ENCODE measurements at places on chromosomes 16 and 17.
A peak's percentile ranks its signal among the peaks of the same experiment; 100 is the strongest.

- no peak for DNase-seq
Observed at GRCh38 chr16:51436742-51437141, 285.7 kb upstream of the SALL1 start.

DNA sequence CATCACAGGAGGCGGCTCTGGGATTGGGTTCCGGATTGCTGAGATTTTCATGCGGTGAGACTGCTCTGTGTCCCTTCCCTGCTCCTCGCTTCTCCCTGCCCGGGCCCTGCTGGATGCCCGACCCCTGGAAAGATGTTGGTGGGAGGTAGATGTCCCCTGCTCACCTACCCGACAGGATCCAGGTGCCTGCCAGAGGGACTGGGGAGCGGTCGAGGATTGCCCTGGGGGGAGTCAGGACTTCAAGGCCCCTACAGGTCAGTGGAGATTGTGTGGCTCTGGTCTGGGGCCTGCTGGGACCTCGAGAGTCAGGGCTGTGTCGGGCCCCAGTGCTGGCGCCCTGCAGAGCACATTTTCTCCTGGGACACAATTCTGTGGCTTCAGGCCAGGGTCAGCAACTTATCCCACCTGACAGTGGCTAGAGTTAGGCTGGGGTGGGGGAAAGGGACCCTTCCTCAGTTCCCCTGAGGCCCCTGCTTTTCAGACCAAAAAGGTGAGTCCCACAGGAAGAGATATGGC, 3.3 kb downstream of the DECR2 start:
- DNase-seq, result no peak

GRCh38 chr16:81409016-81409556, 35.5 kb upstream of the CMIP start:
- DNase-seq, result no peak

- peak; percentile 70 for DNase-seq
Observed at GRCh38 chr17:1122533-1123392, 57.0 kb downstream of the ABR start.

DNA sequence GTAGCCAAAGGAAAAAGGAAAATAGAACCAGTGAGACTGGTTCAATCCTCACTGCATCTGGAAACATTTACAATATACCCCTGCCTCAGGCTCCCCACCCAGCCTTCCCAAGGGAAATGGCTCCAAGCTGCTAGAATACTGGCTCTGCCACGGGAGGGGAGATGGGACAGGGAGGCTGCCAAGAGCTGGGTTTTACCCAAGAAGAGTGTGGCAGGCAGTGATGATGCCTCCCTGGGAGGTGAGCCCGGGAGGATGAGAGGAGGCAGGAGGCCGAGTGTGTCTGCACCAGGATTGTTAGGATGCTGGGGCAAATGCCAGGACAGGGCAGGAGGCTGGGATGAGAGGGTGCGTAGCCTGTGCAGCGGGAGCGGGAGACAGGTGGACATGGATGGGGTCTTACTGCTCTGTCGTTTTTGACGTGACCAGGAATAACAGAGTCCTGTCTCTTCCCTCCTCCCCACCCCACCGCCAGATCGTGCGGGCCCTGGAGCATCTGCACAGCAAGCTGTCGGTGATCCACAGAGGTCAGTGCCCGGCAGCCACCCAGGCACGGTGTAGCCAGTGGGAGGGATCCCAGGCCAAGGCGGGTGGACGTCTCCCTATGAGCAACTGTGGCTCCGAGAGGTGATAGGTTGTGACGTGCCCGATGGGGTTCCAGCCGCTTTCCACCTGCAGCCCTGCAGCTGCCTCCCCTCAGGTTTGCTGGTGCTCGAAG, 18.4 kb downstream of the MAP2K3 start:
- no peak for DNase-seq

- no peak for DNase-seq
Observed at GRCh38 chr17:81701288-81702071, 1.7 kb upstream of the MRPL12 start.

DNA sequence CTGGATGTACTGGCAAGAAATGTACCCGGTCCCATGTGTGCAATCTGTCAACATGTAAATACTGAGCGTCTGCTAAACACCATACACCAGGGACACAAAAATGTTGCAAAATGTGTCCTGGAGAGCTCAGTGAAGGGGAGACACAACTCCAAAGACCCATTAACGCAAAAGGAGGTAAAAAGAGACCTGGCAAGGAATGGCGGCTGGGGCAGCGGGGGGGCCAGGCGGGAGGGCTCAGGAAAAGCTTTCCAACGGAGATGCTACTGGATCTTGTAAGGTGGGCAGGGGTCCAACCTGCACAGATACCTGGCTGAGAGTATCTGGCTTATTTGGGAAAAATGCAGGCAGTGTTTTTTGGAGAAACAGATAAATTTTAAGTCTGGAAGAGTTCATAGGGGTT, 40.7 kb downstream of the ADCY9 start:
- DNase-seq, result no peak

- DNase-seq, result no peak
Observed at GRCh38 chr17:82339634-82340580, 6.3 kb upstream of the SECTM1 start.

DNA sequence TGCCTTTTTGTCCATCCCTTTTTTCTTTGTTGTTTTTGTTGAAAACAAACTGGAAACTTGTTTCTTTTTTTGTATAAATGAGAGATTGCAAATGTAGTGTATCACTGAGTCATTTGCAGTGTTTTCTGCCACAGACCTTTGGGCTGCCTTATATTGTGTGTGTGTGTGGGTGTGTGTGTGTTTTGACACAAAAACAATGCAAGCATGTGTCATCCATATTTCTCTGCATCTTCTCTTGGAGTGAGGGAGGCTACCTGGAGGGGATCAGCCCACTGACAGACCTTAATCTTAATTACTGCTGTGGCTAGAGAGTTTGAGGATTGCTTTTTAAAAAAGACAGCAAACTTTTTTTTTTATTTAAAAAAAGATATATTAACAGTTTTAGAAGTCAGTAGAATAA, 4.9 kb downstream of the SOX9 start:
- DNase-seq, result no peak

GRCh38 chr17:49465331-49465903, 29.7 kb upstream of the NGFR start:
- DNase-seq, result no peak

DNA sequence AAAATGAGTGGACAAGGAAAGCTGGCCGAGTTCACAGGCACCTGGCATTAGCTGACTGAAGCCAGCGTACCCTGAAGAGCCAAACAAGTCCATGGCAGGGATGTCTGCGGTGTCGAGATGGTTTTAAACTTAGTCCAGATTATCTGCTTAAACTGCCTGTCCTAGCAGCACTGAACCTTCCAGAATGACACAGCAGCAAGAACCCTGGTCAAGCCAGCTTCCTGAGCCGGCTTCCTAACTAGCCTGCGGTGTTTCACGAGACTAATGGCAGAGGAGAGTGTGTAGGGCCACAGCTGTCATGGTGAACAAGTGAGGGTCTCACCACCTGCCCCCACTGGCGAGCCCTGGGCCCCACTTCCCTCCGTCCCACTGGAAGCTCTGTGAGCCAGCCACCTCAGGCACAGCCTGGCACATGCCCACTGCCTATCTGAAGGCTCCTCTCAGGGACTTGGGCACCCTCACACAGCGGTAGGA, 28.8 kb upstream of the MTSS2 start:
- DNase-seq, result no peak

DNA sequence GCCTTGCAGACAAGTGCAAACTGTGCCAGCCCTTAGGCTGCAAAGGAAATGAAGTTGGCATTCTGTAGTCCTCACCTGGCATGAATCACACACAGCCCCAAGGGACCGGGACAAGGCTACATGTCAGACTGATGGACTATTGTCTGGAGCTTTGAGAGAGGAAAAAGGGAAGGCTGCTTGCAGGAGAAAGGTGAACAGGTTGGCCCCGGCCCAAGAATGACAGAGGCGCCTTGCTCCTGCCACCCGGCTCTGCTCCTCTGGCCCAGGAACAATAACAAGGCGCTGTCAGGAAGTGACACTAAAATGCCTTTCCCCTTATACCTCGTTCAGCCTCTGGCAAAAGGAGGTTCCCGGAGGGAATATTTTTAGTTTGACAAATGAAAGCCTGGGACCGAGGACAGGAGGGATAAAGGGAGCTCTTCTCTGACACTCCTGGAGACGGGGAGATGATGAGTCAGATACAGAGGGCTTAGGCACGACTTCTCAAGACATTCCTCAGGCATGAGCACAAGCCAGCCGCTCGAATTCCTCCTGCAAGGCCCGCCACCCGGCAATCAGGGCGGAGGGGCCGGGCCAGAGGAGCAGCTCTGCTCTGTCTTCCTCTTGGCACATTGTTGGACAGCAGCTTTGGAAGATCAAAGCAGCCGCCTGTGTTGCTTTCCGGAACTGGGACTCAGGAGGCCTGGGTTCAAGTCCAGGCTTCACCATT, 105.8 kb downstream of the NOG start:
- no peak for DNase-seq

- DNase-seq, result no peak
Observed at GRCh38 chr17:79050551-79050950, 24.1 kb upstream of the ENGASE start.

- DNase-seq, result no peak
Observed at GRCh38 chr17:56727876-56728617, 105.7 kb downstream of the C17orf67 start.

- DNase-seq, result no peak
Observed at GRCh38 chr17:28550858-28551257, 1.6 kb downstream of the UNC119 start.

GRCh38 chr17:20920095-20920814, 122.6 kb downstream of the USP22 start:
- no peak for DNase-seq

DNA sequence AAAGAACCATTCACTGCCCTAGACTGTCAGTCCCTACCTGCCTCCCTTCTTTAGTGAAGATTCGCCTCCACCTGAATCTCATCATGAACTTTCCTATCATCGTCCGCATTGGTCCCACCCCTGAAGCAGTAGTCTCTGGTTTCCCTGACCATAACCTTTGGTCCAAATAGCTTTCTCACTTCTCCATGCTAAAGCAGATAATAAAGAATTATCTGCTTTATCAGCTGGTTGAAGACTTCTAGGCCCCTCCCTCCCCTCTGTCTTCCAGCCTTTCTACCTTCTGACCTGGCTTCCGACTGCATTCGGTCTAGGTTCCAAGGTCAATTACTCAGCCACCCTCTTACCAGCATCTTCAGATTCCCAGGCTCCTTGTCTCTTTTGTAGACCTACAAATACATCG, 650.9 kb downstream of the HS3ST4 start:
- DNase-seq, result no peak

DNA sequence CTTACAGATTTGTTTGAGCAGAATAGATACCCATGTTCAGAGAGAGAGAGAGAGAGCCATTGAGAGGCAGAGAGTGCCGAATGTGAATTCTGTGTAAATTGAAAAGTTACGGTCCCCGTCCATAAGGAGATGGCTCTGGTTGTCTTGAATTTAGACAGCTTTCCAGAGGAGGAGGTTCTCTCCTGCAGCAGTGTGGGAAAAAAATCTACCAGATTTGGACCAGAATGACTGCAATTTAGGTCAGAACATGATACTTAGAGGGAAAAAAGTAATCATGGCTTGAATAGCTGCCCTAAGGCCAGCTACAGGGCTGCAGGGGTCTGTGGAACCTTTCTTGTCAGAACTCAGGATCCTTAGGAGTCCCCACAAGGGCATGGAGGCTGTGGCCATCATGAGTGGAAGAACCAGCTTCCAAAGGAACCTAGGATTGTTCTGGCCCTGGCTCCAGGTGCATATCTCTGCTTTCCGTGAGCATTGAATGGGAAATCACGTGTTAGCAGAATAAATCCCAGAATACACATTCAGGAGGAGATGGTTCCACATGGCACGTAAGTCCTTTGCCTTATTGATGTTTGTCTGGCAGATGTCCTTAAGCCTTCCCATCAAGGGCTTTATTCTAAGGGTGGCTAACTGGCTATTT, 13.0 kb downstream of the PITPNC1 start:
- DNase-seq, result no peak

GRCh38 chr16:69319826-69320739, 8.9 kb downstream of the VPS4A start:
- DNase-seq, result no peak

DNA sequence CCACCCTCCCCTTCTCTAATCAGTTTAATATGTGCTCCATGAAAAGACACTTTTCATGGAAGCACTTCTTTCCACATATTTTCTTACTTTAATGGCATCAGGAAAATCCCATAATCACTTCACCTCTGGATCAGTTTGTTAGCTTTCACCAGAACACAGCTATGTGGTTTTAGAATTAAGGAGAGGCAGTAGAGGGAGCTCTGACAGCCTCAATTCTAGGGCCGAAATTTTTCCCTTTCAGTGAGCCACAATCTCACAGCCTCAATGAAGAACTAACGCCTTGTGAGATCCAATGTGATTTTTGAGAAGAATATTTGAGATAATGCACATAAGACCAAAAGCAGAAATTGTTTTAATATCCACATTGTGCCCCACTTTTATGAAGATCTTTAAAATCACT, 1494.0 kb upstream of the CDH8 start:
- DNase-seq, result no peak

DNA sequence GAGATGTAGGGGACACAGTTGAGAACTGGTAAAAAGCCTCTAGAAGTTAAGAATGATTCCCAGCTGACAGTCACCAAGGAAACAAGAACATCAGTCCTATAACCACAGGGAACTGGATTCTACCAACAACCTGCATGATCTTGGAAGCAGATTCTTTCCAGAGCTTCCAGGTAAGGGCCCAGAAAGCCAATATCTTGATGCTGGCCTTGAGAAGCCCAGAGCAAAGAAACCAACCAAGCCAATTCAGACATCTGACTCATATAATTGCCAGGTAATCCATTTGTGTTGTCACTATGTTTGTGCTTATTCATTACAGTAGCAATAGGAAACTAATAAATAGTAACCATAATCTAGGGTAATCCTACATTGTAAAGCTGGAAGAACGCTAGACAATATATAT, 81.6 kb downstream of the CACNG1 start:
- no peak for DNase-seq

GRCh38 chr17:6713130-6713917, at the start of gene SLC13A5:
Gene SLC13A5 (minus strand): TSS chr17:6713369. CDS start chr17:6713333, 36 bp downstream.
- DNase-seq, result no peak

GRCh38 chr16:29702269-29702668, 23.3 kb downstream of the QPRT start:
- DNase-seq, result no peak

- DNase-seq, result no peak
Observed at GRCh38 chr17:78291944-78292910, 60.8 kb downstream of the TMEM235 start.

- DNase-seq, result no peak
Observed at GRCh38 chr17:19242323-19242722, 5.2 kb downstream of the EPN2 start.

DNA sequence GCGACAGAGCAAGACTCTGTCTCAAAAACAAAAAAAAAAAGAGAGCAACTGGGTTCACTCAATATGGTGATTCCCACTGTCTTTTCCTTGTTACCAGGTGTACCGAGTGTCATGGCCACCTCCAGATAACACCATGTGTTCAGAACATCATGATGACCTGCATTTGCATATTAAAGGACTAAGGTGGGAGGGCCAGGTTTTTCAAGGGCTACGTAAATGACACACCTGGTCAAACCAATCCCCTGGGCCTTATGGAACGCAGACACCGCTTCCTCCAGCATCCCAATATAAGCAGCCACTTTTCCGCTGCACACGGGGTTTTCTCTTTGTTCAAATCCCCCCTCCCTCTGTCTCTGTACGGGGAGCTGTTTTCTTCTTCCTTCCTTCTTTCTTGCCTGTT, 29.3 kb downstream of the WSCD1 start:
- DNase-seq, result no peak

- peak; percentile 35 for DNase-seq
Observed at GRCh38 chr16:15427648-15428239, 6.6 kb upstream of the BMERB1 start.

GRCh38 chr17:50149417-50150353, 792 bp downstream of the PPP1R9B start:
- DNase-seq, result no peak

GRCh38 chr16:89103156-89103555, 9.5 kb downstream of the ACSF3 start:
- DNase-seq, result no peak

- DNase-seq, result no peak
Observed at GRCh38 chr16:54628796-54629625, 301.7 kb upstream of the IRX5 start.
